8988T (cell line): ENCODE measurements at places on chromosomes 13 and 19.

- DNase-seq: no peak
Observed at GRCh38 chr19:47901370-47901769, 15.3 kb upstream of the SULT2A1 start.

GRCh38 chr19:45008552-45008951, 7.3 kb downstream of the RELB start:
- DNase-seq: no peak

GRCh38 chr13:39895254-39895653, 239.8 kb downstream of the COG6 start:
- no peak for DNase-seq

DNA sequence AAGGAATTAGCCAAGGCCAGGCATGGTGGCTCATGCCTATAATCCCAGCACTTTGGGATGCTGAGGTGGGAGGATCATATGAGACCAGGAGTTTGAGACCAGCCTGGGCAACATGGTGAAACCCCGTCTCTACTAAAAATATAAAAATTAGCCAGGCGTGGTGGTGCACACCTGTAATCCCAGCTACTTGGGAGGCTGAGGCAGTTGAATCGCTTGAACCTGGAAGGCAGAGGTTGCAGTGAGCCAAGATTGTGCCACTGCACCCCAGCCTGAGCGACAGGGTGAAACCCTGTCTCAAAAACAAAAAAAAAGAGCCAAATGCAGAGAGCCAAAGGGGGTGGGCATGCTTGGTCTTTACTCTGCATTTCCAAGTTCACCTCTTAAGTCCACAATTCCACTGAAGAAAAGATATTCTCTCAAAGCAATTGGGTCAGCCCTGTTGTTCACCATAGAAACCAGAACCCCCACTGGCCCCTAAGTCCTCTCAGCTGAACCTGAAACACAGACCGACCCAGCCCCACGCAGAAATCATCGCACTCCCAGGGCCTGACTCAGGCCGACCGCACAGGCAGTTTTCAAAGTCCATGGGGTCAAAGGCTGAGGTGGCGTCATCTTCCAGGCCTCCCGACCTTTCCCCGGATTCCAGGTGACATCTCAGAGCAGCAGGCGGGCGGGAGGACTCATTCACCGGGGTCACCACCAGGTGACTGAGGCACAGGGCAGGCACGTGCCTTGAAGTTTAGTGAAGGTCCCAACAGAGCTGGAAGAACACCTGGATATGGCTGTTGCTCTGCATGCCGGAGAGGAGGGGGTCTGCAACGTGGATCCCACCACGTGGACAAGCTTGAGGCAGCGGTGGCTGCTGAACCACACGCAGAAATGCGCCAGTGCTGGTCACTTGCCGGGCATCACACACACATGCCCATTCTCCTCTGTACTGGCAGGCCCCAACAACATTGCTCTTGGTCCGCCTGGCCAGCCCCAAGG, 33.1 kb downstream of the SLC25A42 start:
- no peak for DNase-seq

- no peak for DNase-seq
Observed at GRCh38 chr13:48501705-48502104, 31.2 kb downstream of the RCBTB2 start.

GRCh38 chr13:51235186-51235585, 13.0 kb downstream of the FAM124A start:
- DNase-seq: no peak

DNA sequence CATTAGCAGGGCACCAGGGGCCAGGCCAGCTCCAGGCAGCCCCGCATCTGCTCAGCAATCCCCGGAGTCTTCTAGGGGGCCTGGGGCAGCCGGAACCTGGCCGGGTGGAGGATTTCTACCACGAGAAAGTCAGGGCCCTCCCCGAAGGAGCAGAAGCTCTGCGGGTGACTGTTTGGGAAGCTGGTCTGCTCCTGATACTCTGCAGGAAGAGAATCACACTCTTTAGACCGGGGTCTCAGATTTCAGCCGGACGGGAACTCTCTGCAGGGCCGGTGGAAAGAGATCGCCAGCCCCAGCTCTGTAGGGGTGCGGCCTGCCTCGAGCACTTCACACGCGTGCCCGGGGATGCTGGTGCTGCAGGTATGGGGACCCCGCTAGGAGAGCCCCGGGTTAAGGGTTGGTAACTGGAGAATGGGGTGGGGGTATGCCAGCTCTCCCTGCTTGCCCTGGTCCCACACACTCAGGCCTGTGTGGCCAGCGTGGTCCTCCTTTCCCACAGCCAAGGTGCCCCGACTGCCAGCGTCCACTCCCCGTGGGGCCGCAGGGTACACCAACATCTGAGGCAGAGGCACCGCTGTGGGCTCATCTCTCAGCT, 20.1 kb downstream of the RASA3 start:
- no peak for DNase-seq

GRCh38 chr13:96075953-96076543, 13.9 kb upstream of the HS6ST3 start:
- DNase-seq: no peak

GRCh38 chr13:92913840-92914239, 312.8 kb upstream of the GPC6 start:
- no peak for DNase-seq

GRCh38 chr13:100381595-100382224, 206.9 kb downstream of the GGACT start:
- DNase-seq: no peak

GRCh38 chr19:3111586-3112247, 17.6 kb downstream of the GNA11 start:
- no peak for DNase-seq
